LoVo (cell line): ENCODE measurements at places on chromosomes 2 and 18.

DNA sequence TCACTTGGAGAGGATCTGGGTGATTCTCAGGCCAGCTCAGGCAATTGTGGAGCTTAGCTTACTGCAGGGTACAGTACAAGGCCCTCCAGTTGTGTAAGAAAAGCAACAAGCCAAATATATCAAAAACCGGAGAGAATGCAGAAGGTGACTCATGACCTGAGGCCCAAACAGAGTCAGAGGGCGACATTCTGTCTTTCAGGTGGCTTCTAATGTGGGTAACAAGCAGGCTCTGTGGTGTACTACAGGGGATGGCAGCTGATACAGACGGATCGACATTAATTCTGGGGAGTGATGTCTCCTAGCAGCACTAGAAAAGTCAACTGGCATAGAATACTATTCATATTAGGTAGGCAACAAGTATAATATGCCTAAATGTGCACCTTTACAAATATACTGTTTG, 219.5 kb upstream of the SOX11 start:
- no peak for DNase-seq

DNA sequence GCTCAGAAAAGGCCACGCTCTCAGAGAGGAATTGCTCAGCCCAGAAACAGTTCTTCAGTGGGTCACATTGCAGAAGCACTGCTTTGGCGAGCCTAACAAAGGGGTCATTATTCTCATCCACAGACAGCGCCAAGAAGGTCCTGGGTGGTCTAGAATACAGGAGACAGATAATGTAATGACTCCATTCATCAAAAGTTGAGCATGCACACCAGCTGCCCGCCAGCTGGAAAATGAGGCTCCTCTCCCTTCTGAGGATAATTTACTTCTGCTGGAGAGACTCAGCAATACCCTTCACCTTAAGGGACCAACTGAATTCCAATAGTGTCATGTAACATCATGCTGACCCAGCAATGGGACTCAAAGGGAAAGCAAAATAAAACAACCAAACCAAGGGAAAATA, 79.9 kb downstream of the TRIB2 start:
- DNase-seq, result no peak

GRCh38 chr18:34114996-34115395, 109.7 kb downstream of the NOL4 start:
- no peak for DNase-seq

GRCh38 chr2:60478660-60479059, 74.8 kb downstream of the BCL11A start:
- DNase-seq, result no peak

DNA sequence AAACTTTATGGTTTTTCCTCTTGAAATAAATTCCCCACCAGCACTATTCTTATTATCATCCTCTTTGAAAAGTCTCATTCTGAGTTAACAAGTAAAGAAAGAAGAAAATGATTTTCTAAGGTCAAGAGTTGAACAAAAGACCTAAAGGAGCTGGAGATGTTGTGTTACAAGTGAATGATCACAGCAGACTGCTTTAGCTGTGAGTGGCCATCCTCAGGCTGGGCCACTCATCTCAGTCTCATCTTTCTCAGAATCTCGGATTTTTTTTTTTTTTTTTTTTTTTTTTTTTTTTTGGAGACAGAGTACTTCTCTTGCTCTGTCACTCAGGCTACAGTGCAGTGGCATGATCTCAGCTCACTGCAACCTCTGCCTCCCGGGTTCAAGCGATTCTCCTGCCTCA, 133.3 kb downstream of the CDH2 start:
- DNase-seq, result no peak

GRCh38 chr2:136107051-136108033, 10.6 kb downstream of the CXCR4 start:
- DNase-seq, result no peak

- DNase-seq, result no peak
Observed at GRCh38 chr2:238280083-238280825, 8.2 kb downstream of the PER2 start.

- DNase-seq, result no peak
Observed at GRCh38 chr2:175792881-175793280, 209.2 kb downstream of the LNPK start.

DNA sequence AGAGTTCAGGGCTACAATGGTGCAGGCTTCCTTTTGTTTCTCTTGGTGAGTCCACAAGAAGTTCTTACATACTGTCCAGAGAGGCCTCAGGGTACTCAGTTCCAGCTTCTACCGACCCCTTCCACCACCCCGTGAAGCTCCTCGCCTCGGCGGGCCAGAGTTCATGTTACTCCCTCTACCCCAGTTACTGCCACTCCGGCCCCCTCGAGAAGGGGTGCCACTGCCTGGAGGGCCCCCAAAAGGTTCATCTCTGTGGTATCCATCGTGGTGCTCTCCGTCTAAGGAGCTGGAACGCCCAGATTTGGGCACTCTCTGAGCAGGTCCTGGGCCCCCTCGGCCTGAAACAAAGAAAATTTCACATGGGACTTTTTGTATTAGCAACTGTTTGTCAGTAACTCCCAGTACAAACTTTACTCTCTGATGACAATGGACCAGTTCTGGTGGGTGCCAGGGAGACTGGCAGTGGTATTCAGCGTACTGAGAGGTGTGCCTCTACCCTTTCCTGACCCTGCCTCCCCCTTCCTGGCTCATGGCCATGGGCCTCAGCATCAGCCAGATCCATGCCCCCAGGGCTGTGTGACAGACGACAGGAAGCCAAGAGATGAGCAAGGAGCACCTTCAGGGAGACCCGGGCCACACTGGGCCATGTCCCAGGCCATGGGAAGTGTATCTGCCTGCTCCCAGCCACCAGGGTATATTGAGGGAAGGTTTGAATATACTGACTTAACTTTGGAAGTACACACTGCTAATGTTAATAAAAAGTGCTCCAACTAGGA, 5.1 kb downstream of the SFT2D3 start:
- no peak for DNase-seq

DNA sequence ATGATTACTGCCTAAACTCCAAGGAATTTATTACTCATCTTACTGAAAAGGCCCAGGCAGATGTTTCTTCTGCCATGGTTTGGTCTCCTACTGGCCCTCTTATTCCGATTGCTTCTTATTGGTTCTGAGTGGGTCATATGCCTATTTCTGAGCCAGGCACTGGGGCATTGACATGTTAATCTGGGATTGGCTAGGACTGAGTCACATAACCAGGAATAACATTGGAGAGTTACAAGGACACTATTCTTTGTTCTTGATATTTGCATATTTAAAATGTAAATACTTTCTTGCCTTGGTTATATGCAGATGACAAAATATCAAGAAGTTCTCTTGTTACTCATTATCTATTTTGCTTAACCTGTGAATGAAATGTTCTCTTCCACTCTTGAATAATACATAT, 534.4 kb upstream of the SLC39A10 start:
- DNase-seq, result no peak
